ENCODE measurements at places on chromosomes 1 and 21.

GRCh38 chr1:161933592-161934588 lies 89.8 kb downstream of the OLFML2B start:
- DNase-seq, result no peak

DNA sequence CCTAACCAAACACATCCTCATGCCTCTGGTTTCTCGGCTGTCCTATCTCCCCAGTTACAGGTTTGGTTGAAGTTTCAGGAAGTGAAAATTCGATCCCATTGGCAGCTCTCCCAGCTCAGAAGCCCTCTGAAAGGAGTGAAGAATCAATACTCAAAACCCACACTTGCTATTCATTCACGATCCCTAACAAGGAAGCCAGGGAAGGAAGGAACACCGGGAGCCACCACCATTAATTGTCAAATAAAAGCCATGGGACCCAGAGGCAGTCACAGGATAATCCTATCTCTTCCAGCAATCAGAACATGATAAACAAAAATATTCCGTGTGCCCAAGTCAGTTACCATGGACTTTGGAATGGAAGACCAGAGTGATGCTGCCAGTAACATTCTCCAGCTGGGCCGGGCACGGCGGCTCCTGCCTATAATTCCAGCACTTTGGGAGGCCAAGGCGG lies 7.0 kb downstream of the TMPRSS2 start:
- DNase-seq, result no peak

- DNase-seq, result no peak
Measured at GRCh38 chr1:6627031-6627430, 2.4 kb downstream of the THAP3 start.

DNA sequence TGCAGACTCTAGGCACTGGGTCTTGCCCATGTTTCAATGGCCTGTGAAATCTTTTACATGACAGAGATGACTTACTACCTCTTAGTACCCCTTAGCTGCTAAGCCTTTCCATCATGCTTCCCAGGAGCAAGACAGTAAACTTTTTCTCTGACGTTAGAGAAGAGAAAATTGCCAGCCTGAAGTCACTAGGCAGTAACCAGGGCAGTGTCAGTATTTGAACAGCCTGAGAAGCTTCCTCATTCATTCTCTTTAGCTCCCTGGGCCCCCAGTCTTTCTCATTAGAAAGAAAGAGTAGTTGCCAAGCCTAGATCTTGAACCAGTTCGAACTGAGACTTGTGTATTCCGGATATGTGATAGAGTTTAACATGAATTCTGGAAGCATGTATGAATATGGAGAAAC lies 99.2 kb downstream of the ERG start:
- no peak for DNase-seq

- no peak for DNase-seq
Measured at GRCh38 chr1:1082776-1083415, 8.8 kb upstream of the RNF223 start.

GRCh38 chr1:103177108-103177775 lies 68.9 kb upstream of the COL11A1 start:
- no peak for DNase-seq

DNA sequence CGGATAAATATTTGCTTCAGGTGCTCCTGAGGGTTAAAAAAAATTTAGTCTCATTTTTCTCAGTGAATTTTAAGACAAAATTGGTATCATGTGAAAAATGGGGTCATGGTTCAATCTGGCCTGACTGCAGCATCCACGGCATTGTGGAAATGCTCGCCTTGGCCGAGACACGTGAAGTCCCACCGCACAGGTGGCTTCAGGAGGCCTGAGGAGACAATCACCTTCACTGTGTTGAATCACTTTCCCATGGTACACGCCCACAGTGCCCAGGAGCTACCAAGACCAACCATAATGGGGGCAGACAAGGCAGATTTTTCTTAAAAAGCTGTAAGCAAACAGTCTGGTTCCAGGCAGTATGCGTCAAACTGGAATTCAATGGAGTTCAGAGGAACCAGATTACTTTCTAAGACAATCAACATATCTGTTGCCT lies 11.0 kb upstream of the CPLANE2 start:
- DNase-seq, result no peak

DNA sequence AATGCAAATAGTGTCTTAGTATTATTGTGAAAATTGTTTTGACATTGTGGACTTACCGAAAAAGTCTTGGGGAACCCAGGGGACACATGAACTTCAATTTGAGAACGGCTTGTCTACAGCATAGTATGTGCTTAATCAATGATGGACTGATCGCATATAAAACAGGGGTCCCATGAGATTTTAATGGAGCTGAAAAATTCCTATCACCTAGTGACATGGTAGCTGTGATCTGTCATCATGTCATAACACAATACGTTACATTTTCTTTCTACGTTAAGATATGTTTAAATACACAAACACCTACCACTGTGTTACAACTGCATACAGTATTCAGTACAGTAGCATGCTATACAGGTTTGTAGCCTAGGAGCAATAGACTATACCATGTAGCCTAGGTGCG lies 153.3 kb upstream of the FOXD3 start:
- no peak for DNase-seq

- DNase-seq, result no peak
Measured at GRCh38 chr1:117590273-117590925, 15.4 kb upstream of the TENT5C start.

DNA sequence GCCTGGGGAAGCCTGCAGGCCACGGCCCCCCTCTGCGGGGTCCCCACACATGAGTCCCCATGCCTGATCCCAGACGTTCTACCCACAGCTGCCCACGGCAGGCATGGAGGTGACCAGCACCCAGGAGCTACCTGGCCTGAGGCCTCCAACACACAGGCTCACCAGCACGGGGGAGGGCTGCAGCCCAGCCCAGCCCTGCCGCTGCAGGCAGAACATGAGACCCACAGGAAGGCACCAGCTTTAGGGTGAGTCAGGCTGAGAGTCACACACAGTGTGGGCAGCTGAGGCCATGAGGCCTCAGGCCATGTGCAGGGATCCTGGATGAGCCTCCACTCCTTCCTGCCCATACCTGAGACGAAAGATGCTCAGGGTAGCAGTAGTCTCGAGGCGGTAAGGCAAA lies 121.1 kb downstream of the PSMG1 start:
- no peak for DNase-seq

- no peak for DNase-seq
Measured at GRCh38 chr21:37863842-37864241, 52.4 kb downstream of the KCNJ6 start.

DNA sequence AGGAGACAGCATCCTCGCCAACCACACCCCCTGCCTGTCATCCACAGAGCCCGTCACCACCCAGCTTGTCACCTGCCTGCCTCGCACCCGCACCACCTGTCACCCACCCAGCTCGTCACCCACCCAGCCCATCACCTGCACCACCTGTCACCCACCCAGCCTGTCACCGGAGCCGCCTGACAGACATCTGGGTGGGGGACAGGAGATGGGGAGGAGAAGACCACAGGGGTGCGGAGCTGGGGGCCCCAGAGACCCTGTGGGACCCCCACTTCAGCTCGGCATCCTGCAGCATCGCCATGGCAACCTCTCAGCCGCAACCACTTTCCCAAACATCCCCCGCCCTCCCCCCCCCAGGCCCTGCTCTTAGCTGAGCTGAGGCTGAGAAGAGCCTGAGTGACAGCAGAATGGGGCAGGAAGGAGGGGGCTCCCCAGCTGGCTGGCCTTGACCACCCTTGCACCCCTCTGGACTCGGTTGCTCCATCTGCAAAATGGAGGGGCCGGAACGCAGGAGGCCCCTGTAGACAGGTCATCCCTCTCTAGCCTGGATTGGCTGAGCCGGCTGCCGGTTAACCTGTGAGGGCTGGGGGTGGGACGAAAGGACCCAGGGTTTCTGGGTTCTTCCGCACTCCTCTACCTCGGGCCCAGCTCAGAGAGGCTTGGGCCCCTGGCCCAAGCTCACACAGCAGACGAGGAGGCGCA lies 11.6 kb downstream of the AHDC1 start:
- no peak for DNase-seq

DNA sequence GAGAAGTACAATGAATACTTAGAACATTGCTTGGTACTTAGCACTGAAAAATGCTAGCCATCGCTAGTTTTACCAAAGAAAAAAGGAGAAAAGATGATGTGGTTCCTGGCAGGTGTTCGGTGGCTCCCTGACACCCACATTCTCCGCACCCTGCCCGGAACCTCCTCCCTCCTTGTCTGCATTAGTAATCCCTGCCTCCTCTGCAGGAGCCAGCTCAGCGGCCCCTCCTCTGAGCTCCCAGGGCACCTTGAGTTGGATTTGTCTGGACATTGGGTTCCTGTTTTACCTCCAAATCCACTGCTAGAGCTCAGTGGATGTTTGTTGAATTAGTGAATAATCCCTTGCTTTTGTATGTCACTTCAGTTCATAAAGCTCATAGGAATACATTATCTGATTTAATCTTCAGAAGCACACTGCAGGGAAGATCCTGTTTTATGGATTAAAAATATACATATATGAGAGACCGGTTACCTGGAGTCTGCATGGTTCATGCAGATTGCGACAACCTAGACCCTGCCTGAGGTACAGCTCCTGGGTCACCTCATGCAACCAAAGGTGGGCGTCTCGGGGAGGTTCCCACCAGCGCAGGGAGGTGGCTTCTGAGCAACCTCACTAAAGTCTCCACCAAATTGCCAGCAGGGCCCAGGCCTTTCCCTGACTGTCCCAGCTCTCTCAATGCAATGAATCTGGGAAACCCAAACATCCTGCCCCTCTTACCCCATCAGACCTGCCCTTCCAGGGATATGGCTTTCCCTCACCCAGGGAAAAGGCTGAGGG lies 24.2 kb downstream of the PCAT6 start:
- no peak for DNase-seq

DNA sequence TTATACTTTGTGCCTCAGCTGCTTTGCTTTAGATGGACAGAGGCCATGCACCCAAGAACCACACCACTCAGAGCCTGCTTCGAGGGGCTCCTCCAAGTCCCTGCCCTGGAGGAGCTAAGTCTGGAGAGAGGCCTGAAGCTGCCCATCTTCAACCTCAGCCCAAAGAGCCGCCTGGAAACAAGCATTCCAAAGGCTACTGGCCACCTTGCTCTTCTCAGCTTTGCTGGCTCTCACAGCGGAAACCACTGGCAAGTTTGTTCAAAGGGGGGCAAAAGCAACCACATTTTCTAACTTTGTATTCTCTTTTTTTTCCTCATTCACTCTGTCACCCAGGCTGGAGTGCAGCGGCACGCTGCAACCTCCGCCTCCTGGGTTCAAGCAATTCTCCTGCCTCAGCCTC lies 23.2 kb downstream of the VPS26C start:
- DNase-seq, result no peak

DNA sequence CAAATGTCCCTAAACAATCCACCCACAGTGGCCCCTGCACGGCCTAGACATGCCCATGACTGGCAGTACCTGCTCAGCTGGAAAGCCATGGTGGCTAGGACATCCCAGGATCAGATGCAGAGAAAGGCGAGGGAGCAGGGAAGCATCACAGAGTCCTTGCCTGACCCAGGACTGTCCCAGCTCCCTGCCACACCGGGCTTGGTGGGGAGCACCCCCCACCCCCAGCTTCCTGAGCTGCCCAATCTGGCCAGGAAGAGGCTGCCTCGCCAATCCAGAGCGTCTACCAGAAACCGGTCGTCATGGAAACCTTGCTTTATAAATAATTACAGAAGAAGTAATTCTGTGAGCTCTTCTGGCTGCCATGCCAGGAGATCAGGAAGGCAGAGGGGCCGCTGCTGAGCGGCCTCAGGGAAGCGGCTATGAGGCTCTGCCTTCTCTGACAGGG lies 34.8 kb downstream of the ACOT7 start:
- DNase-seq, result peak; percentile 77

GRCh38 chr1:76278711-76279100 lies 204.2 kb downstream of the ST6GALNAC3 start:
- no peak for DNase-seq

DNA sequence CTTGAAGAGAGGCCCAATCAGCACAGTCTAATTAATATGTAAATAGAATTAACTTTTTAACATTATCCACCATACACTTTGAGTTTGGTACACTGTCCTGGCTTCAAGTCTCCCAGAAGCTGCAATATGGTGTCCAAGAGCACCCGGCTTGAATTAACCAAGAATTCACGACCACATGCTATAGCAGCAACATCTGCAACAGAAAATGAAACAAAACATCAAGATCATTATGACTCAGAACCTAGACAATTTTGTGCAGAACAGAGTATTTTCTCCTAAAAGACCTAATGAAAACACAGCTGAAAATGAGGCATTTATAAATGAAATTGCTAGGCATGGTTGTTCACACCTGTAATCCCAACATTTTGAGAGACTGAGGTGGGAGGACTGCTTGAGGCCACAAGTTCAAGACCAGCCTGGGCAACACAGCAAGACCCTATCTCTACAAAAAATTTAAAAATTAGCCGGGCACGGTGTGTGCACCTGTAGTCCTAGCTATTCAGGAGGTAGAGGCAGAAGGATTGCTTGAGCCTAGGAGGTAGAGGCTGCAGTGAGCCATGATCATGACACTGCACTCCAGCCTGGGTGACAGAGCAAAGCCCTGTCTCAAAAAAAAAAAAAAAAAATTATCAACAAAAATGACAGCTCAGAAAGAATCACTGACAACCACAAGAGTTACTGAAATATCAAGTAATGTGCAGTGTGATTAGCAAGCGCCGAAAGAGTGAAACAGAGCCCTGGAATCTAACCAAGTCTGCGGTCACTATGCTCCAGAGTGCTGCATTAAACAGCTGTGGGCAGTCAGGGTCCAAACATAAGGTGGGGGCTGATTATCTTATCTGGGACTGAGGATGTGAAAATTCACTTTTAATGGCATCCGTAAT lies 45.3 kb downstream of the HSF2BP start:
- DNase-seq, result peak; percentile 53

- DNase-seq, result peak; percentile 15
Measured at GRCh38 chr21:46229133-46229922, 754 bp upstream of the LSS start.

DNA sequence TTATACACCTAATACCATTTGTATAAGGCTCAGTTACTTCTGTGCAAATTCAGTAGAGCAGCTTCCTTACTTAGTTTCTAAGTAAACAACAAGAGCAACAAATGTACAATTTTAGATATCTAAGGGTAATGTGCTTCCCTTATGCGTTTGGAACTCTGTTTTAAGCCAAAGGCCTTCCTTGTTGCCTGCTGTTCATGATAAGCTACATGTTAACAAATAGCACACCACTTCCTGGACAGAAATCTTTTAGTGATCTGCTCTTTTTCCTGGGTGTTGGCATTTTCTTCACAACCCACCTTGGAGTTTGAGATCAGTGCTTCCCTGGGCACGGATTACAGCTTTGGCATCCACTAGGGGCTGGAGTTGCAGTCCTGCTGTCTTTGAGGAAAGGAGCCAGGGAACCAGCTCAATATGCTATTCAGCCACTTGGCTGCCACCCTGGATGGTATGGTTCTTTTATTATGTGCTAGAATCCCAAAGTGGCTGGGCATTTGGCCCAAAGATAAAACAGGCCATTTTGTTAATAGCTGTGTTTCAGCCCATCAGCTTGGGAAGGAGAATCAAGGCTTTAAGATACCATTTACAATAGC lies 55.6 kb upstream of the ADAR start:
- DNase-seq, result peak; percentile 1

All from umbilical cord (tissue), 2 donors.